SJCRH30 (cell line): ENCODE measurements at places on chromosomes 6 and 20.

DNA sequence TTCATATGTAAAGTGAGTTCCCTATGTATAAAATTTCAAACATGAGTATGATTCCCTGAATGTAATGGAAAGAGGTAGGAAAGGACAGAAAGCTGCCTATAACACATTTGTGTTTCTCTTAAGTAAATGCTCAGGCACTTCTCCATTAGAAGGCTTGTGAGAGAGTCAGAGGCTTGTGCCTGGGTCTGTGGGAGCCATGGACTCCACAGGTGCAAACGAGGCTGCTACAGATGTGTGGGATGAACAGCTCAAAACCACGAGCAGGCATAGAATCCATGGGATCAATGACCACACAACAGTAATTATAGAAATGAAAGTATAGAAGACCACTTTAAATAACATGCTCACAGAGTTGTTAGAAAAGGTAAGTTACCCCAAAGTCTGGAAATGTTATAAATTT, 134.4 kb downstream of the ARID1B start:
- H3K27ac ChIP-seq: no peak overlapping the region
- no peak overlapping the region for H3K4me3 ChIP-seq

DNA sequence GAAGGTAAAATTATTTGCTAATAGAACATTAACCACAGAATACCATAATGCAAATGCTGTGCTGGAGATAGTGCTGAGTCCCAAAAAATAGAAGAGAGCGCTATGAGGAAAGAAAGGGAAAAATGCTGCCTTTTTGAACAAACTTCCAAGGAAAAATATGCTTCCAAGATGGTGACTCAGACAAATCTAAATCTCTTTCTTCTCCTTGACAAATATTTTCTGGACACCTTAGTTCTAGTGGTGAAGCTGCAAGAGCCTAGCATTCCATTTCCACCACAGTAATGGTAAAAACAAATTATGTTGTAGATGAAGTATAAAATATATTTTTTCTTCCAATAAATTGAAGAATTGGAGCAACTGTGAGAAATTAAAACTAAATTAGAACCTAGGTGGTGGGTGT, 155.6 kb upstream of the TBX18 start:
- H3K27me3 ChIP-seq: no peaks in the 10 kb centered on the region
- no peaks in the 10 kb centered on the region for H3K36me3 ChIP-seq
- DNase-seq: no peak

GRCh38 chr20:40009542-40009941, 679.5 kb downstream of the MAFB start:
- H3K27ac ChIP-seq: no peak overlapping the region
- DNase-seq: no peak
- peaks cover 11% of the 10 kb centered on the region for H3K4me1 ChIP-seq
- no peak overlapping the region for H3K4me3 ChIP-seq

DNA sequence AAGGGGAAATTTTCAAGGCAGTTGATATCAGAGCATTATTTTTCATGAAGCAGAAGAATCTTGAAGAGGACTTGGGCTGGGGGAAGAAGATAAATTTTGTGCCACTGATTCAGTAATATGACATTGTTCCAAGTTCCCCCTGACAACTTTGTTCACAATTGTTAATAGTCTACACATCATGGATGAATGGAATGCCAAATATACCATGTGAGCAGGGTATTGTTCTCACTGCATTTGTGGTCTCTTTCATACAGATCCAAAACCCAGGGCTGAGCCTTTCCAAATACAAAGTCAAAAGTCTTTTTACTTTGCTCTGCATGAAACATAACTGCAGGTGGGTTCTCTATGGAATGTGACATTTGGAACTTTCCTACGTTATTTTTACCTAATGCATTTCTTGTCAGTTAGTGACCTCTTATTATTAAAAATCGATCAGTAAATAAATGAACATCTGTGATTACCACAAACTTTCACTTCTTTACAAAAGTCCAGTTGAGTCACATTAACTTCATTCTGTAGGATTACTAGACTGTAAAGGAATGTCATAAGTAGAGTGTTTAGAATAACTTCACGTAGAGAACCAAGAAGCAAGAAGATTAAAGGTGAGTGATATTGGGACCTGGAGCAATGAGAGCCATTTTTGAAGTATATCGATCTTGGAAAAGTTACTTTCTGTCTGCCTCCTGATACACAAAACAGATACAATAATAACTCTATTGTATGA, 100.9 kb downstream of the RCAN2 start:
- no peaks in the 10 kb centered on the region for H3K36me3 ChIP-seq
- no peak overlapping the region for H3K27ac ChIP-seq
- H3K4me3 ChIP-seq: no peak overlapping the region
- no peaks in the 10 kb centered on the region for H3K4me1 ChIP-seq
- no peaks in the 10 kb centered on the region for H3K27me3 ChIP-seq
- DNase-seq: no peak

- no peak overlapping the region for H3K4me3 ChIP-seq
- peaks cover 23% of the 10 kb centered on the region for H3K27me3 ChIP-seq
- no peaks in the 10 kb centered on the region for H3K36me3 ChIP-seq
- no peak for DNase-seq
- H3K27ac ChIP-seq: no peak overlapping the region
Observed at GRCh38 chr6:32845384-32845884, 1.6 kb upstream of the PSMB8 start.
